ENCODE measurements at places on chromosomes 7 and 10. TPM values are rescaled to one million over a fixed set of nuclear protein-coding genes. Genes with fewer than 3 reads are reported as not detected.

OR2A5 gene
- not detected for total RNA-seq

YKT6 gene
- total RNA-seq, result 70.4 TPM

GRCh38 chr7:9719721-9720120 is 1254.0 kb upstream of the PHF14 start:
- DNase-seq, result no peak

DNA sequence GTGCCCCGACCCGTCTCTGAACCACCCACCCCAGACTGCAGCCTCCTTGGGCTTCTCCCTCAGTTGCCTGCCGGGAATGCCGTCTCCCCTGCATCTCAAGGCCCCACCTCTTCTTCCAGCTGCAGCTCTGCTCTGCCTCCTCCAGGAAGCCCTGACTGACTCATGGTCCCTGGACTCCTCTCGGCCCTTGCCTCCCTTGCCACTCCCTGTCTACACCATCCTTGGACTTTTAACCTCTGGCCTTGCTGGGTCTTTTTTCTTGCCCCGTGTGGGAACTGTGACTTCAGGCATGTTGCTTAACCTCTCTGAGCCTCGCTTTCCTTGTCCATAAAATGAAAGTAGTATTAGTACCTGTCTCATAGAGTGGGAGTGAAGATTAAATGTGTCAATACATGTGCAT is 56.3 kb downstream of the C10orf105 start:
- no peak for DNase-seq

Data from dorsolateral prefrontal cortex (tissue), 122 donors.